ENCODE measurements at places on chromosomes 2 and 18. TPM values are rescaled to one million over a fixed set of nuclear protein-coding genes. Genes with fewer than 3 reads are reported as not detected.

CFAP65 gene
- not detected for total RNA-seq

CGREF1 gene
- total RNA-seq: 2.5 TPM

LAMA1 gene
- total RNA-seq: 29.5 TPM

THSD7B gene
- total RNA-seq: 0.04 TPM

KCNG2 gene
- not detected for total RNA-seq

ADD2 gene
- total RNA-seq: 9.9 TPM

NYAP2 gene
- total RNA-seq: not detected

ITGAV gene
- total RNA-seq: 251 TPM

DPP4 gene
- 78.9 TPM for total RNA-seq

MREG gene
- total RNA-seq: 10.5 TPM

PLEKHH2 gene
- 2.3 TPM for total RNA-seq
